ENCODE measurements at places on chromosomes 4 and X.
A peak's percentile ranks its signal among the peaks of the same experiment; 100 is the strongest.

- DNase-seq = peak; percentile 35
Observed at GRCh38 chr4:151324124-151324751, 1.2 kb downstream of the SH3D19 start.

GRCh38 chr4:133014473-133015135 is 134.5 kb upstream of the PCDH10 start:
- DNase-seq = no peak

- no peak for DNase-seq
Observed at GRCh38 chr4:1378559-1379231, 27.5 kb downstream of the NKX1-1 start.

DNA sequence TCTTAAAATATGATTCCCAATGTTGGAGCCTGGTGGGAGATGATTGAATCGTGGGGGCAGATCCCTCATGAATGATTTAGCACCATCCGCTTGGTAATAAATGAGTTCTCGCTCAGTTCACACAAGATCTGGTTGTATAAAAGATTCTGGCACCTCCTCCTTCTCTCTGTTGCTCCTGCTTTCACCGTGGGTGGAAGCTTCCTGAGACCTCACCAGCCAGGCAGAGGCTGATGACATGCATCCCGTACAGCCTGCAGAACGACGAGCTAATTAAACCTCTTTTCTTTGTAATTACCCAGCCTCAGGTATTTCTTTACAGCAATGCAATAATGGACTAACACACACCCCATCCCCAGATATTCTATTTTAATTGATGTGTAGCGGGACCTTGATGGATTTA is 162.2 kb downstream of the NPFFR2 start:
- no peak for DNase-seq

- no peak for DNase-seq
Observed at GRCh38 chr4:121838136-121838535, 14.5 kb upstream of the CCNA2 start.

DNA sequence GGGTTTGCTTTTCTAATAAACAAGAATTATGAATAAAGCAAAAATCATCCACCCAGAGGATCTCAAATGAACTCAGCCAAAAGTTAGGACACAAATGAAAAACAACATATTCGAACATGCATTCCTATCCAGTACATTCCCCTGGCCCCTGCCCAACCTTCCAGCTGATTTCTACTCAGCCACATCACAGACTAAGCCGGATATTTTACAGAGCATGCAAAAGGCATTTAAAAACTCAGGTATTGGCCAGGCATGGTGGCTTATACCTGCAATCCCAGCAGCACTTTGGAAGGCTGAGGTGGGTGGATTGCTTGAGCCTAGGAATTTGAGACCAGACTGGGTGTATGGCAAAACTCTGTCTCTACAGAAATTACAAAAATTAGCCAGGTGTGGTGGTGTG is 54.6 kb downstream of the RELL1 start:
- DNase-seq = no peak

- DNase-seq = peak; percentile 90
Observed at GRCh38 chr4:77927991-77928925, 65.6 kb downstream of the MRPL1 start.

DNA sequence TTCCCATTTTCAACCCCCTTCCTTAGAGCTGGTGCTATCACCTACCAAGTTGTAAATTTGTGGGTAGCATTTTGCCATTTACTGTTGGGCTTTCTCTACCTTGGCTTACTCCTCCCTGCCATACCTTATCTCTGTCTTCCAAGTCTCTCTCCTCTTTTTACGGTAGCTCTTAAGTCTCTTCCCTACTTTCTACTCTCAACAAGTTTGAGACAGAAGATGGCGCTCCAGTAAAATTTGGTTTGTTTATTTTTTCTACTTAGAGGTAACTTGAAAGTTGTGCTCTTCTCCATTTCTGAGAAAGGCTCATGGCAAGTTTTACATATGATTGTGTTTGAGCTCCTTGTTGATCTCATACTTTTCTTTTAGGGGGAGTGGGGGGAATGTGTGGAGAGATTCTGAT is 1508.1 kb downstream of the TECRL start:
- DNase-seq = no peak

Measured in epithelial cell of esophagus (primary cell).